ENCODE measurements at places on chromosomes 5 and 9.

- no peak overlapping the region for H3K4me3 ChIP-seq
- no peaks in the 10 kb centered on the region for H3K27me3 ChIP-seq
- H3K4me1 ChIP-seq, result no peaks in the 10 kb centered on the region
- no peak for DNase-seq
- no peaks in the 10 kb centered on the region for H3K36me3 ChIP-seq
- no peak overlapping the region for H3K27ac ChIP-seq
Measured at GRCh38 chr5:169389318-169389717, 88.4 kb upstream of the SLIT3 start.

- H3K27me3 ChIP-seq, result no peaks in the 10 kb centered on the region
- H3K36me3 ChIP-seq, result no peaks in the 10 kb centered on the region
- no peak overlapping the region for H3K27ac ChIP-seq
- no peaks in the 10 kb centered on the region for H3K4me1 ChIP-seq
- DNase-seq, result no peak
Measured at GRCh38 chr5:63596254-63596653, 366.0 kb downstream of the HTR1A start.

- no peak overlapping the region for H3K4me3 ChIP-seq
- no peaks in the 10 kb centered on the region for H3K27me3 ChIP-seq
- H3K4me1 ChIP-seq, result no peaks in the 10 kb centered on the region
- no peaks in the 10 kb centered on the region for H3K36me3 ChIP-seq
- no peak overlapping the region for H3K27ac ChIP-seq
Measured at GRCh38 chr9:123863164-123863855, 66.6 kb downstream of the DENND1A start.

DNA sequence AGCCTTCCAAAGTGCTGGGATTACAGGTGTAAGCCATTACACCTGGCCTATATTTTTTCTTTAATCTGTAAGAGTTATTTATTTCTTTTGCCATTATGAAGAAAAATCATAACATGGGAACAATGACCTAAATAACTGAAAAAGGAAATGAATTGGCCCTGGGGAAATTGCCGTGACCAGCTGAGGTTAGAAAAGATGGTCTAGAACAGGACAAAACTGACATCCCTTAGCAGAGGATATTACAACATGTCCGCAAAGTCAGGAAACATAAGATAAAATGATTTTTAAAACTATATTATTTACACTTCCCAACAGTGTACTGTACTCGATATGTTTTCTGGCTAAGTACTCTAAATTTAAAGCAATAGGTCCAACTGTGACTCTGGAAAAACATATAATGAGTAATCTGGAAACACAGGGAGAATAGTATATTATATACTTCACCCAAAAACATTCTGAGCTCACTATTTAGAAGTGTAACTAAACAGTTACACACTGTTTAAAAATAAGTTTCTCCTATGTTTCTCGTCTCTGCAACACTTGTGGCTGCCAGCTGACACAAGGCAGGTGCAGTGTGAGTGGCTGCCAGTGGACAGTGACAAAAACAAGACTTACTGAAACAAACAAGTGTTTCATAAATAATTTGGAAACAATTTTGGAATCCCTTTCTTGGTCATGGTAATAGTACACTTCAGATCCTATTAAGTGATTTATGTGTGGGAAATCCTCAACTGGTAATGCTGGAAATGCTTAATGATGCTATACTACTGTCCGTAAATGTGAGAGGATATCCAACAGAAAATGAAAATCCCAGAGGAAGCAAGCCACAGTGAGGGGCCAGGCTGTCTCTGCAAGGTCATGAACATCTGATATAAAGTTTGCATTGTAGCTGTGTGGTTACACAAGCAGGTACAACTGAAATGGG, 69.1 kb downstream of the C9orf85 start:
- no peaks in the 10 kb centered on the region for H3K27me3 ChIP-seq
- H3K36me3 ChIP-seq, result no peaks in the 10 kb centered on the region
- no peaks in the 10 kb centered on the region for H3K4me1 ChIP-seq
- H3K4me3 ChIP-seq, result no peak overlapping the region
- no peak for DNase-seq
- no peak overlapping the region for H3K27ac ChIP-seq

DNA sequence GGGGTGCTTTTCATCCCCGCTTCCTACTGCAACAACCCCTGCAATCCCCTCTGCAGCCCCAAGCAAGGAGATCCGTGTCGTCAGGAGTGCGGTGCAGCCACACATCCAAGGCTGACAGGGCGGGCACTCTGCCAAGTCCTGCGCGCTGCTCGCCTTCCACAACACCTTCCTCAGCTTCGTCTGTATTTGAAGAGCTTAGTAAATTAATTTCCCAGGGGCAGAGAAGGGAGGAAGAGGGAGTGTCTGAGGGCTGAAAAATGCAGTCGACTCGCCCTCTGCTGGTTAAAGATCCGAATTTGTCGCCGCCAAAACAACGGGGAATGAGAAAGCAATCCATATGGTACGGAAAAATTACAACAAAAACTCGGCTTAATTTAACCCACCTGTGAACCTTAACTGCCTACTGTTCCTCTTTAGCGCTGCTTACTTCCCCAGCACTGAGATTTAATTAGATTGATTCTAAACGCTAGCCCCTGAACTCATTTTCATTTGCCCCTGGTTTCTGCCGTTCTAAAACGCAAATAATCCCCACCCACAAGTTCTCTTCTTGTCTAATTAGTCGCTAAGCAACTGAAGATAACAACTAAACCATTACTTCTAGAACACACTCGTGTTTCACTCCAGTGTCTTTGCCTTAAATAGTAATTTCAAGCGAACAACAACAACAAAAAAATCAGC, 10.9 kb upstream of the PCDHB1 start:
- no peaks in the 10 kb centered on the region for H3K36me3 ChIP-seq
- H3K4me1 ChIP-seq, result peaks cover 16% of the 10 kb centered on the region
- H3K27ac ChIP-seq, result no peak overlapping the region
- DNase-seq, result no peak

DNA sequence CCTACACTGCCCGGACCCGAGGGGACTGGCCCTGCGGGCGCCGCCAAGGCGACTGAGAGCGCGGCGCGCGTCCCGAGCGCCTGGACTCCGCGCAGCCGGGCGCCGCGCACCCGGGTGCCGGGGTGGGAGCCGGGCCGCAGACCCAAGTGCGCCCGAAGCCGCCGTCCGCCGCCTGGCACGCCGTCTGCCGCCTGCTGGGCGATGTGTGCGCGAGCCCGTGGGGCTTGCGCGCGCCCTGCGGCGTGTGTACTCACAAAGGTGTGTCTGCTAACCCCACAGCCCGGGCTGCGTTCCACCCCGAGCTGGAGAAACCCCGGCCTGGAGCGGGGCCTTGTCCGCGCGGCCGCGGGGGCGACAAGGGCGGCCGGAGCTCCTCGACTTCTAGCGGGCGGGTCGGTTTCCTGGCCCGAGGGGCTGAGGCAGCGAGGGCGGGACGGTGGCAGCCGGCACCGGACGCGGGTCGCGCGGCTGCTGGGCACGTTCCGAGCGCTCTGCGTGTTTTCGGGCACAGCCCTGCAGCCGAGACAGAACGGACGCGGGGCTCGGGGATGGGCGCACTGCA, 1.1 kb upstream of the ZSWIM6 start:
- peaks cover 27% of the 10 kb centered on the region for H3K4me1 ChIP-seq
- no peaks in the 10 kb centered on the region for H3K36me3 ChIP-seq
- H3K4me3 ChIP-seq, result peak overlapping the region; percentile 98
- peak; percentile 63 for DNase-seq
- H3K27ac ChIP-seq, result peak overlapping the region; percentile 96

GRCh38 chr9:87167161-87167560, 219.9 kb upstream of the GAS1 start:
- no peaks in the 10 kb centered on the region for H3K36me3 ChIP-seq
- no peaks in the 10 kb centered on the region for H3K4me1 ChIP-seq
- no peak overlapping the region for H3K27ac ChIP-seq
- H3K4me3 ChIP-seq, result no peak overlapping the region
- H3K27me3 ChIP-seq, result no peaks in the 10 kb centered on the region

- H3K27me3 ChIP-seq, result no peaks in the 10 kb centered on the region
- H3K4me3 ChIP-seq, result peak overlapping the region; percentile 24
- no peak overlapping the region for H3K27ac ChIP-seq
- H3K36me3 ChIP-seq, result no peaks in the 10 kb centered on the region
- peaks cover 7% of the 10 kb centered on the region for H3K4me1 ChIP-seq
Measured at GRCh38 chr9:16154521-16155078, 601.8 kb downstream of the CCDC171 start.

GRCh38 chr5:60633341-60633740, 66.6 kb downstream of the DEPDC1B start:
- H3K36me3 ChIP-seq, result no peaks in the 10 kb centered on the region
- H3K4me3 ChIP-seq, result no peak overlapping the region
- no peak for DNase-seq
- H3K4me1 ChIP-seq, result peaks cover 14% of the 10 kb centered on the region

- H3K4me3 ChIP-seq, result no peak overlapping the region
- DNase-seq, result no peak
- H3K27ac ChIP-seq, result no peak overlapping the region
- H3K36me3 ChIP-seq, result no peaks in the 10 kb centered on the region
Measured at GRCh38 chr9:8417341-8417740, 617.8 kb upstream of the DMAC1 start.

DNA sequence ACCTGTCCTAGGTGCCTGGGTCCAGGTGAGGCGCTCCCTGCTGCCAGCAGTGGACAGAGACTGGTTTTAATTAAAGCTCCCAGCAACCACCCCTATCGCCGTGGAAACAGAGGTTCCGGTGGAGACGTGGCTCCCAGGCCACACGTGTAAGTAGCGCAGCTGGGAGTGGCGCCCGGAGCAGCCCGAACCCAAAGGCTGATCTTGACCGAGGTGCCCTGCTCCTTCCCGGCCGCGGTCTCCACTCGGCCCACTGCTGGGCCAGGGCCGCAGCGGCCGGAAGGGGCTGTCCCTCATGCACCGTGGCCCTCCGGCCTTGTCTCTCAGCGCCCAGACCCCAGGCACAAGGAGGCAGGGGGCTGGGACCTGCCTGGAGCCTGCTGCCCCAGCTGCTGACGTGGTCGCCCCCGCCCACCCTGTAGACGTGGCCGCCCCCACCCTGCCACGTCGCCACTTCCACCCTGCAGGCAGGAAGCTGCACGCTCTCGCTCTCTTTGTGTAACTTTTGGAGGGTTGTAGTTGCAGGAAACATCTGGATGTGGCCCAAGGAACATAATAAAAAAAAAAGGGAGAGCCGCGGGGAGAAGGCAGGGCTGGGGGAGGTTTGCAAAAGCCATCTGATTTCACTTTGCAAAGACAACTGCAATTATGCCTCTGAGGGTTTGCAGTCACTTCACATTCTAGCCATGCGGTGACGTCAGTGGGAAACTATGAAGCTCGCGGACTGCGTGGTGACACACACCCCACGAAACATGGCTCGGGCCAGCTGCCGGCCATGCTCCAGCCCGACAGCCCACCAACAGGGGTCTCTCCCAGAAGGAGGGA, 129.9 kb downstream of the RXRA start:
- peak overlapping the region; percentile 87 for H3K27ac ChIP-seq
- H3K27me3 ChIP-seq, result no peaks in the 10 kb centered on the region
- peaks cover 19% of the 10 kb centered on the region for H3K4me1 ChIP-seq
- peak overlapping the region; percentile 50 for H3K4me3 ChIP-seq

- no peaks in the 10 kb centered on the region for H3K4me1 ChIP-seq
- H3K27me3 ChIP-seq, result no peaks in the 10 kb centered on the region
- H3K36me3 ChIP-seq, result no peaks in the 10 kb centered on the region
- H3K4me3 ChIP-seq, result no peak overlapping the region
- H3K27ac ChIP-seq, result no peak overlapping the region
- DNase-seq, result no peak
Measured at GRCh38 chr9:23747088-23748075, 78.7 kb downstream of the ELAVL2 start.

DNA sequence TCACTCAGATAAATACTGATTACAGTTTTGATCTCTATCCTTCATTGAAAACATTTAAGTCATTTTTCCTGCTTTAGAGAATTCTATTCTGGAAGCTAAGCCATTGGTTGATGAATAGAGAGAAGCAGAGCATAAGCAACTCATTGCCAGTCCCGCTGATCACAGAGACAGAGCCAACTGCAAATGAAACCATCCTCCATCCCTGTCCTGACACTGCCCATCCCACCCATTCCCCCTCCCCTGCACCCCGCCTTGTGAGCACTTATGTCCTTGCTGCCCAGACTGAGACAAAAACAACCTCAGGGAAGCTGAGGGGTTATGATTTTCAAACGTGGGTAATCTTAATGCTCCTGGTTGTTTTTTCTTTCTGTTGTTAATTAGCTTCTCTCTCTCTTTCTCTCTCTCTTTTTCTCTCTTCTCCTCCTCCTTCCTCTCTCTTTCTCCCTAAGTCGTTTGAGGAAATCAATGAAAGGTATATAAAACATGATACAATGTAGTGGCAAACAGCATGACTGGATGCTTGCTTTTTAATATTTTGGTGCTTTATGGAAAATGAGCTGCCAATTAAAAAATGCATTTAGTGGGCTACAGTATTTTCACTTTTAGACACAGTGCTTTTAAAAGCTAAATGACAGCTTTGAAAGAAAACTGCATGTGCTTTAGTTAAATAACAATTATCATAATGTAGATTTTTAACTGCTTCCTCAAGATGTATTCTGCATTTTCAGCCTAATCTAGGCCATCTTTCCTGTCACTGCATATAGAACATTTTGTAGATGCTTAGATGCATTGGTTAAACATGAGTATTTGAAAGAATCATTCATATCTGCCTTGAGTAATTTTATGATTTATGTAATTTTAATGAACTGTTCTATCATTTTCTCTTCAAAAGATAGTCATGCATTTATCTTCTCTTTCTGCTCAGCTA, 57.3 kb downstream of the CMYA5 start:
- no peaks in the 10 kb centered on the region for H3K27me3 ChIP-seq
- H3K4me1 ChIP-seq, result no peaks in the 10 kb centered on the region
- DNase-seq, result no peak
- no peak overlapping the region for H3K27ac ChIP-seq
- no peak overlapping the region for H3K4me3 ChIP-seq

DNA sequence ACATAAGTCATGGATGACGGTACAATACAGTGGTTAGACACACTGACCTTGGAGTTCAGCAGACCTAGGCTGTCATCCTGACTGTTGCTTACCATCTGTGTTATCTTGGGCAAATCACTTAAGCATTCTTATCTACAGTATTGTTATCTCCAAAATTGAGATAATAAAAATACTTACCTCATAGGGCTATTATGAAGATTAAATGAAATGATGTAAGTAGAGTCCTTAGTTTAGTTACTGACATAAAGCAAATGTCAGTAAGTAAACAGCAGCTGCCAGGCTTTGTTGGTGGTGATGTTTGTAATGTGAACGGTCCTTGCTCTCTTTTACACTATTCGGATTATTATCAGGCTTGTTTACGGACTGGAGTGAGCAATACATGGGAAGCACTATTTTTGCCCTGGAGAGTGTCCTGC, 107.3 kb upstream of the DPYSL3 start:
- H3K27ac ChIP-seq, result no peak overlapping the region
- no peaks in the 10 kb centered on the region for H3K36me3 ChIP-seq
- DNase-seq, result no peak
- no peaks in the 10 kb centered on the region for H3K27me3 ChIP-seq
- no peak overlapping the region for H3K4me3 ChIP-seq

DNA sequence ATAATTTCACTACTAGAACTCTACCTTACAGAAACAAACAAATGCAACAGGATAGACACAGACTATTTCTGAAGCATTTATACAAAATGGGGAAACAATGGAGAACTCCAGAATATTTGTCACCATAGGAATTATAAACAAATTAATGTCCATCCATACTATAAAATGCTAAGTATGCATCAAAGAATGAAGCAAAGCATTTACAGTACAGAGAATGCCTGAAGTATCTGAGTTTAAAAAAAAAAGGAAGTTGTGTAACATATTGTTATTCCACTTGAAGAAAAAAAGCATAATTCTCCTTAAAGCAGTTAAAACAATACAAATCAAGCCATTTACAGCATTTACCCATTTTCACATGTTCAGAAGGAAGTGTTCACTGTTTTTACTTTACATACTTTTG, 53.0 kb downstream of the DROSHA start:
- H3K36me3 ChIP-seq, result peaks cover 22% of the 10 kb centered on the region
- no peak for DNase-seq
- no peaks in the 10 kb centered on the region for H3K4me1 ChIP-seq
- H3K27ac ChIP-seq, result no peak overlapping the region
